Mesothelial cell of epicardium (in vitro differentiated cells): ENCODE measurements at places on chromosomes 13 and 19. TPM values are rescaled to one million over a fixed set of nuclear protein-coding genes. Genes with fewer than 3 reads are reported as not detected.

Gene MED16
- total RNA-seq: 79.8 to 87.8 TPM (median 80.0 TPM) in 3 replicates

Gene PPP1R13L
- total RNA-seq: 58.0 to 64.0 TPM (median 58.7 TPM) in 3 replicates

Gene ZNF578
- 0.34 to 0.69 TPM (median 0.56 TPM) in 3 replicates for total RNA-seq

Gene LRRC63
- 0.38 to 0.42 TPM (median 0.42 TPM) in 3 replicates for total RNA-seq

Gene CEACAM16
- total RNA-seq: not detected in 3 replicates

Gene UHRF1
- total RNA-seq: 27.6 to 28.9 TPM (median 27.8 TPM) in 3 replicates

Gene ZNF844
- total RNA-seq: 13.5 to 15.1 TPM (median 13.5 TPM) in 3 replicates

Gene MEIOSIN
- total RNA-seq: not detected in 3 replicates

Gene POU4F1
- not detected in 3 replicates for total RNA-seq

Gene GSK3A
- total RNA-seq: 42.9 to 45.5 TPM (median 44.6 TPM) in 3 replicates

Gene TMEM190
- 2.2 to 2.4 TPM (median 2.4 TPM) in 3 replicates for total RNA-seq

Gene VSIG10L
- total RNA-seq: 8.1 to 8.9 TPM (median 8.6 TPM) in 3 replicates

Gene KLF1
- 0.13 TPM in 1 of 3 replicates, not detected in the others for total RNA-seq

Gene CPB2
- not detected in 3 replicates for total RNA-seq

Gene ZNF524
- total RNA-seq: 5.3 to 7.4 TPM (median 5.7 TPM) in 3 replicates

Gene DCLK1
- 21.7 to 23.1 TPM (median 22.6 TPM) in 3 replicates for total RNA-seq

Gene KL
- 0.33 to 0.40 TPM (median 0.34 TPM) in 3 replicates for total RNA-seq

Gene DCT
- 0.04 to 0.27 TPM (median 0.18 TPM) in 3 replicates for total RNA-seq

Gene KLC3
- total RNA-seq: 6.4 to 8.0 TPM (median 6.9 TPM) in 3 replicates

Gene MYADM
- total RNA-seq: 195 to 211 TPM (median 200 TPM) in 3 replicates

Gene ZSCAN4
- total RNA-seq: not detected in 3 replicates

Gene RASL11A
- 8.8 to 10.5 TPM (median 9.1 TPM) in 3 replicates for total RNA-seq

Gene GPC6
- 106 to 112 TPM (median 110 TPM) in 3 replicates for total RNA-seq

Gene KIR3DL1
- total RNA-seq: not detected in 3 replicates

Gene IGFL2
- total RNA-seq: 2.0 to 3.7 TPM (median 3.7 TPM) in 3 replicates

Gene TDRD12
- total RNA-seq: 0.24 to 0.63 TPM (median 0.43 TPM) in 3 replicates

Gene RASGRP4
- 1.1 to 1.7 TPM (median 1.2 TPM) in 3 replicates for total RNA-seq

Gene MPND
- total RNA-seq: 34.6 to 42.4 TPM (median 42.2 TPM) in 3 replicates

Gene LGALS4
- total RNA-seq: 1.4 to 3.0 TPM (median 1.6 TPM) in 3 replicates

Gene TMEM59L
- 4.9 to 6.4 TPM (median 4.9 TPM) in 3 replicates for total RNA-seq

Gene TPTE2
- total RNA-seq: 0.18 to 0.60 TPM (median 0.47 TPM) in 3 replicates

Gene CARM1
- total RNA-seq: 71.4 to 78.0 TPM (median 76.4 TPM) in 3 replicates

Gene CYP2A7
- not detected in 3 replicates for total RNA-seq

Gene GFY
- not detected in 3 replicates for total RNA-seq
